Activated CD4-positive, alpha-beta T cell treated with anti-CD3 and anti-CD28 coated beads, Interleukin-2, amount 10 ng/mL, durations not matched to agents 24 days and 14 days (primary cell): ENCODE measurements at places on chromosomes 12 and 14.

DNA sequence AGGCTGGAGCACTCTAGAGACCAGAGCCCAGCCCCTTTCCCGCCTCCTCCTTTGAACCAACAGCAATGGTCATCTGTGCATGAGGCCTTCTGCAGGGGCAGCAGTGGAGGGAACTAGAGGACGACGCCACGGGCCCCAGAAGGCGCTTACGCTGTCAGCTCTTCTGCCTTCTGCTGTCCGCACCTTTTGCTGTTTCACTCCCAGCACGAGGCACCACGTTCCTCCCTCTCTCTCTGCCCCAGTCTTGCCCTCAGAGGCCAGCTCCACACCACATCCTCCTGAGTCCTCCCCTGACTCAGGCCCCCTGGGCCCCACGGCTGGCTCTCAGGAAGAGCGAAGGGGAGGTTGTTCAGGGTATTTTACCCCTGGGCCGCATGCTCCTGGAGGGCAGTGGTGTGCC, 15.5 kb downstream of the MMAB start:
- DNase-seq, result no peak
- H3K27me3 ChIP-seq, result no peaks in the 10 kb centered on the region
- peaks cover 13% of the 10 kb centered on the region for H3K36me3 ChIP-seq
- no peak overlapping the region for H3K27ac ChIP-seq
- no peak overlapping the region for H3K4me3 ChIP-seq
- no peaks in the 10 kb centered on the region for H3K4me1 ChIP-seq

DNA sequence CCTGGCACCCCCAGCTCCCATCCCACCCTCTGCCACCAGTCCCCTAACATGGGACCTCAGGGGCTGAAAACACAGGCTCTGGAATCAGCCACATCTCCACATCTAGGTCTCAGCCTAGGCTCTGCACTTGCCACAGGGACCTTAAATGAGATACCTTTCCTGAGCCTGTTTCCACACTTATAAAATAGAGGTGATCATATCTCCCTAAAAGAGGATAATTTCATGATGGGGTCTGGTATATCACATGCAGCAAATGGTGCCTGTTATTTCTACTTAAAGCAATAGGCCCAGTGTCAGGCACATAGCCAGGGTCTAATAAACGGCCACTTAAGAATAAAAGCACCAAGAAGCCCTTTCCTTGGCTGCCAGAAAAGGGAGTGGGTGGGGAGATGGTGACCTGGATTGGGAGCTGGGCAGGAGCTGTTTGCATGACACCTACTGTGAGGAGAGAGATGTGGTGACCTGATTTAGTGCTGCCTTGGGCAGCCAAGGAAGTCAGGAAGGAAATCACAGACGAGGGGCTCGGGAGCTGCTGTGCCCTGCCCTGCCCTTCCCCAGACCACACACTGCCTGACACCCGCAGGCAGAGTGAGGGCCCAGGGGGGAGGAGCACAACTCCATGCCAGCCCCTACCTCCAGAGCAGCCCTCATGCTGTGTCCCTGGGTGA, 71.2 kb downstream of the IRF2BPL start:
- H3K27ac ChIP-seq, result peak overlapping the region; percentile 97
- H3K36me3 ChIP-seq, result peaks cover 3% of the 10 kb centered on the region
- peaks cover 75% of the 10 kb centered on the region for H3K4me1 ChIP-seq
- H3K4me3 ChIP-seq, result peak overlapping the region; percentile 82
- peaks cover 4% of the 10 kb centered on the region for H3K27me3 ChIP-seq
- DNase-seq, result peak; percentile 68

- H3K4me1 ChIP-seq, result no peaks in the 10 kb centered on the region
- no peak overlapping the region for H3K27ac ChIP-seq
- H3K36me3 ChIP-seq, result no peaks in the 10 kb centered on the region
- no peaks in the 10 kb centered on the region for H3K27me3 ChIP-seq
- no peak for DNase-seq
- no peak overlapping the region for H3K4me3 ChIP-seq
Observed at GRCh38 chr12:5328669-5329517, 103.0 kb upstream of the NTF3 start.

DNA sequence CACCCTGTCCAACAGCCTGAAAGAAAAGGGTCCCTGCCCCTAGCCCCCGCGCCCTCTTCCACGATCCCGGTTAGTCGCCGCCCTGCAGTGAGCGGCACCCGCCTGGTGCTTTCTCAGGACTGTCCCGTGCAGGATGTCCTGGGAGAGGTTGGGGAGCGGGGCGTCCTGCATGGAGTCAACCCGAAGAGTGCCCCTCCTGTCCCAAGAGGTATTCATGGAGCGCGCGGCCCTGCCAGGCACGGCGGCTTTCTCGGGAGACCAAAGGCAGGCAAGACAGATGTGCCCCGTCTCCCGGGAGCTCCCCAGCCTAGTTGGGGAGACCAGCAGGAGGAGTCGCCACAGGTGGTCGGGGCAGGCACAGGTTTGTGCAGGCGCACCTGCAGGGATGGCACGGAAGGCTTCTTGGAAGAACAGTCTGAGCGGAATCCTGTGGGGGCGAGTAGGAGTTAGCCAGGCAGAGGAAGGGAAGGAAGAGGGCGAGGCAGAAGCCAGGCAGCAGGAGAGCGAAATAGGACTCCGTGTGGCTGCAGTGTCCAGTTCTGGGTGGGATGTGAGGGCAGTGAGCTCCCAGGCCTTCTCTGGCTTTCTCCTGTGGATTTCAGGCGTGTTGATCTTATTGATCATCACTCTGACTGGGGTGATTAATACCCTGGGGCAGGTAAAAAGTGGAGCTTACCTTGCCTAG, 723 bp downstream of the SIVA1 start:
- H3K27me3 ChIP-seq, result peaks cover 1% of the 10 kb centered on the region
- peaks cover 35% of the 10 kb centered on the region for H3K4me1 ChIP-seq
- peak overlapping the region; percentile 84 for H3K27ac ChIP-seq
- H3K4me3 ChIP-seq, result peak overlapping the region; percentile 93
- peaks cover 24% of the 10 kb centered on the region for H3K36me3 ChIP-seq
- peak; percentile 71 for DNase-seq

DNA sequence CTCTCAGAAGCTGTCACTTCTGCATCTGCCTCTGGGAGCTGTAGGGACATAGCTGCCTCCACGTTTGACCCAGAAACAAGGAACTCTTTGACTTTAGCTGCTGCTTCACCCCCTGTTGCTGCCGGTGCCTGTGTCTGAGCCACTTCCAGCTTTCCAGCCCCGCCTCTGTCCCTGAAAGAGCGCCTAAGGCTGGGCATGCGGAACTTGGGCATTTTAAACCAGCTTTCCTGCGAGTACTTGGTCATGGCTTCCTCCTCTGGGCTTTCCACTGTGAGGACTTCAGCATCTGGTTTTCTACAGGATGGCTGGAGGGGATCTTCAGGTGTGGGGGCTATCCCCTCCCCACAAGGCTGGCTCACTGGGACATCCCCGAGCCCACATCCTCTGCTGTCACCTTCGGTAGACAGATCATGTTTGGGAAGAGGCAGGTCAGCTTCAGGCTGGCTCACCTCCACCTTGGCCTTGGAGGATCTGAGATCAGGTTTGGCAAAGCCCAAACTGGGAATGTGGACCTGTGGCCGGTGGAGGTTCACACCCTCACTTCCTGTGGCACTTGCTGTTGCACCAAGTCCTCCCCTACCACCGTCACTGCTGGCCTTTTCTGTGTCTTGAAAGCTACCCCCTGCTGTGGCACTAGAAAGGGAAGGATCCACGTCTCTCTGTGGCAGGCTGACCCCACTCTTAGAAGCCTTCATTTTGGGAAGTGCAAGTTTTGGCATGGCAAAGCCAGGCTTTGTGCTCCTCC, 15.2 kb downstream of the PLD4 start:
- H3K36me3 ChIP-seq, result no peaks in the 10 kb centered on the region
- H3K27ac ChIP-seq, result no peak overlapping the region
- no peak overlapping the region for H3K4me3 ChIP-seq
- H3K4me1 ChIP-seq, result no peaks in the 10 kb centered on the region

DNA sequence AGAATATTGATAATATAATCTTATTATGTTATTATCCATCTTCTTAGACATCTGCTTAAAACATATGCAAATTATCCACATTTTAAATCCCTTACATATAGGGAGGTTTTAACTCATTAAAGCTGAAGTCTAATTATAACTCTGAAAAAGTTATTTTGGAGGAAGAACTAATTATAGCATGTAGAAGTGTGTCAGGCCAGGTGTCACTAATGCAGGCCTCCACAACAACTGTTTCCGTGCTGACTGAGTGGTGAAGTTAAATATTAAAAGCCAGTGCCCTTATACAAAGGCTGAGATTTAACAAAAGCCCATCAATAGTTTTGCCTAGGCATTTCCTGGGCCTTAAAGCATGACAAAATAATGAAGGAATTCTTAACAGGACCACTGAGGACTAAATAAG, 157.4 kb downstream of the LRRK2 start:
- DNase-seq, result no peak
- no peaks in the 10 kb centered on the region for H3K36me3 ChIP-seq
- H3K4me3 ChIP-seq, result no peak overlapping the region
- no peaks in the 10 kb centered on the region for H3K4me1 ChIP-seq

- no peak overlapping the region for H3K27ac ChIP-seq
- H3K4me3 ChIP-seq, result no peak overlapping the region
- H3K36me3 ChIP-seq, result no peaks in the 10 kb centered on the region
- no peaks in the 10 kb centered on the region for H3K4me1 ChIP-seq
Observed at GRCh38 chr14:82438436-82438835, 904.8 kb upstream of the SEL1L start.

DNA sequence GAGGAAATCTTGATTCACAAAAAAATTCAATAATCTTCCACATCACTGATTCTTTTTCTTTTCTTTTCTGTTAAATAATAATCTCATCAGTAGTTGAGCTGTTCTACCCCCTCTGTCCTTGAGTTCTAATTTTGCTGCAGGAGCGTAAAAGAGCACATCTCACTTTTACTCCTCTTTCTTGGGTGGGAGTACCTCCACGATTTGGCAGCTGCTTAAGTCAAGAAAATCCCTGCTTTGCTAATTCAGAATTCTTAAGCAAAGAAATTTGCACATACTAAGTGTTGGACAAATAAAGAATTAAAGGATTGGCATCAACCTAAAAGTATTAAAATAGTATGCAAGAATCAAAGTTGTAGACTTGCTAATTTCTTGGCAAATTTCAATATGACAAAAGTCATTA, 128.8 kb downstream of the PRKD1 start:
- no peak for DNase-seq
- H3K27me3 ChIP-seq, result no peaks in the 10 kb centered on the region
- H3K4me1 ChIP-seq, result no peaks in the 10 kb centered on the region
- H3K36me3 ChIP-seq, result no peaks in the 10 kb centered on the region
- no peak overlapping the region for H3K4me3 ChIP-seq

- H3K4me3 ChIP-seq, result no peak overlapping the region
- no peak for DNase-seq
- H3K27me3 ChIP-seq, result peaks cover 21% of the 10 kb centered on the region
- peaks cover 2% of the 10 kb centered on the region for H3K4me1 ChIP-seq
- H3K27ac ChIP-seq, result no peak overlapping the region
Observed at GRCh38 chr12:52708010-52708409, 4.7 kb upstream of the KRT77 start.

DNA sequence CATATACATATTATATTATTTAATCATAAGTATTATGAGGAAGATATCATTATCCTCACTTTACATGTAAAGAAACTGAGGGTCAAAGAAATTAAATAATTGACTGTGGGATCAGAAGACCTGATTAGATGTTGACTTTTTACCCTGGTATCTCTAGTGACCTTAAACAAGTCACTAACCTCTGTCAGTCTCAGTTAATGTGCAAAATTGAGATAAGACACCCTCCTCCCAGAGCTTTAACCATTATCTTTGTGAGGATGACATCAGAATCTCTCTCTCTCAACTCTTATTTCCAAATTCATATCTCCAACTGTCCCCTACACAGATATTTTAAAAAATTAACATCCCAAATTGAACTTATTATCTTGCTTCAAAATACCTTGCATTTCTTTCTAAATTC, 177.8 kb downstream of the KLHL28 start:
- no peak overlapping the region for H3K4me3 ChIP-seq
- no peaks in the 10 kb centered on the region for H3K4me1 ChIP-seq
- DNase-seq, result no peak
- no peaks in the 10 kb centered on the region for H3K36me3 ChIP-seq
